ENCODE measurements at places on chromosomes 3 and 15.
A peak's percentile ranks its signal among the peaks of the same experiment; 100 is the strongest.

- peak; percentile 31 for DNase-seq
These were observed 49.0 kb downstream of the MEF2A start for GRCh38 chr15:99614749-99615288.

DNA sequence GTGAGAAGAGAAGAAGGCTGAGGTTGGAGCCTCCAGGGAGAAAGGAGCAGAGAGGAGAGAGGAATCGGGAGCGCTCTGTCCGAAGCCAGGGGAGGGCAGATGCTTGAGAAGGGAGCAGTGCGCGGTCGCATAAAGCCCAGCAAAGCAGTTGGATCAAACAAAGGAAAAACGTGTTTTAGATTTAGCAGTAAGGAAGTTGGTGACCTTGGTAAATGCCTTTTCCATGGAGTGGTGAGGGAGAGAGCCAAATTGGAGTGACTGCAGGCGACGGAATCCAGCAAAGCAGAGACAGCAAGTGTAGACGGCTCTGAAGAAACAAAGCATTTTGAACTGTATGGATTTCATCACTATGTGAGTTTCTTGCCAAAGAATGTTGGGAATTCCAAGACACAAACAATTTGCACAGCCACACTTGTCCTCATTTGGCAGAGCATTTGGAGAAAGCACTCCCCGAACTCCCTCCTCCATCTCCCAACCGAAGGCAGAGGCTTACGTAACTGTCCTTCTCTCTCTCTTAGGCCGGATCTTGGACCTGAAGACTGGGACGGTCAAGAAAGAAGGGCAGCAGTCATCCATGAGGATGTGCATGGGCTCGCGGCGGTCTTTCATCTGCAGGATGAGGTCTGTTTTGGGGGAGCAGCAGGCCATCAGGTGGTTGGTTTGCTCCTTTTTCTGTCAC, 103.6 kb downstream of the ARNT2 start:
- DNase-seq, result peak; percentile 5

GRCh38 chr3:188180114-188180513, 26.2 kb downstream of the LPP start:
- no peak for DNase-seq

GRCh38 chr3:115922681-115923347, 299.5 kb downstream of the GAP43 start:
- DNase-seq, result peak; percentile 44

DNA sequence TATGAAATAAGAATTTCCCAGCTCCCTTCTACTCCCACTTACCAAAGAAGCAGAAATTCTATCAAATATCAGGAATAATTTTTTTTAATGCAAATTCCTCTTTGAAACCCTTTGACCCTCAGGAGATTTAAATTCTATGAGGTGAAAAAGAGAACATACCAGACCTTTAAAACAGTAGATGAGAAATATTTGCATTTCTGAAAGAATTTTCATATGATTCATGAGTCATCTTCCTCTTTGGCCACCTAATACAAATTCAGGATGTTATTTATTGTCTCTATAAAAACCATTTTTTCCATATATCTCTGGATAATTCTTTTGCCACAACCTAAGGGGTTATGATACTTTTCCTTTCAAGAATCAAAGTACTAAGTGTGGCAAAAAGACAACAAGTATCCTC, 67.3 kb upstream of the ST3GAL6 start:
- DNase-seq, result no peak

DNA sequence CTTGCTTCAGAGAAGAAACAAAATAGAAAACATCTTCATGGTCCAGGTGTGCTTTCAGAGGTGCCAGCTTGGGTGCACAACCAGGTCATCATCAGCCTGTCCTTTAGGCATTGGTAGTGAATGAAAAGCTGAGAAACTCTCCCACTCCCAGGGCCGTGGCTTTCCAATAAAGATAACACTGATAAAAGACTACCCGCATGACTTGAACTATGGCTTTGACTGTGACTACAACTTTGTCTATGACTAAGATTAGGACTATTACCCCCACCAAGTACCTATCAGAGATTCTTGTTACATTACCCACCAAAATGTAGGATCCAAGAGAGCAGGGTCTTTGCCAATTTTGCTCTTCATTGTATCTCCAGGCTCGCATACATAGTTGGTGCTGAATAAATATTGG, 115.2 kb downstream of the EDEM1 start:
- DNase-seq, result no peak

DNA sequence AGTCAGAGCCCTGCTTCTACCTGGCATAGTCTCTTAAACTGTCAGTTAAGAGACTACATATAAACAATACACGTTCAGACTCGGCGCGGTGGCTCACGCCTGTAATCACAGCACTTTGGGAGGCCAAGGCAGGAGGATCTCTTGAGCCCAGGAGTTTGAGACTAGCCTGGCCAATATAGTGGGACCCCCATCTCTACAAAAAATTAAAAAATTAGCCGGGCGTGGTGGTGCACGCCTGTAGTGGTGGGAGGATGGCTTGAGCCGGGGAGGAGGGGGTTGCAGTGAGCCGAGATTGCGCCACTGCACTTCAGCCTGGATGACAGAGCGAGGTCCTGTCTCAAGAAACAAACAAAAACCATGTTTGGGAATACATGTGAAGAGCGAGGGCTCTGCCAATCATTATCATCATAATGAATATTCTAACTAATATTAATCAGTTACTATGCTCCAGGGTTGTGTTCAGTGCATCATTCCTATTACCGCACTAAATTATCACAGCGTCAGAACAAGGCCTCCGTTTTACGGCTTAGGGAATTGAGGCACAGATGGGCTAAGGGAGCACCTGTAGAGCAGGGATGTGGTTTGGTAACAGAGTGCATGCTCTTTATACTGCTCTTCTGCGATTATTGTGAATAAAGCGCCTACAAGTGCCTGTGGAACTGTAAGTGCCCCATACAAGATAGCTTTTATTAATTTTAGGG, 844 bp upstream of the UQCC5 start:
- no peak for DNase-seq

DNA sequence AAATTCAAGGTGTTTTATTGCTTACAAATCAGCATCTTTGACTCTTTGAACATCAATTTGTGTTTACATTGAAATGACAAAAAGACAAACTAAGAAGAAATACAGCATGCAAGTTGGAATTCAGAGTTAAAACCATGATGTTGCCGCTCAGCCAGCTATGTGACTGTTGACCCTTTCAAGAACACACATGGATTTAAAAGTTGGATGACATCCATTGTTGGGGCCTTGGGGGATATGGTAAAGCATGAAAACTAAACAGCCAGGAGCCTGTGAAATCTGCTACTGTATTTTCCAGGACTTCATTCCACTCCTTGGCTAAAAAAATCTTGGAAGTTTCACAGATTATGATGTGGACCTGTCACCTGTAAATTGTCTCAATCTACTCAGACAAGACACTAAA, 4.6 kb downstream of the P2RY1 start:
- no peak for DNase-seq

GRCh38 chr15:66105286-66106265, 148.0 kb downstream of the MEGF11 start:
- DNase-seq, result no peak

DNA sequence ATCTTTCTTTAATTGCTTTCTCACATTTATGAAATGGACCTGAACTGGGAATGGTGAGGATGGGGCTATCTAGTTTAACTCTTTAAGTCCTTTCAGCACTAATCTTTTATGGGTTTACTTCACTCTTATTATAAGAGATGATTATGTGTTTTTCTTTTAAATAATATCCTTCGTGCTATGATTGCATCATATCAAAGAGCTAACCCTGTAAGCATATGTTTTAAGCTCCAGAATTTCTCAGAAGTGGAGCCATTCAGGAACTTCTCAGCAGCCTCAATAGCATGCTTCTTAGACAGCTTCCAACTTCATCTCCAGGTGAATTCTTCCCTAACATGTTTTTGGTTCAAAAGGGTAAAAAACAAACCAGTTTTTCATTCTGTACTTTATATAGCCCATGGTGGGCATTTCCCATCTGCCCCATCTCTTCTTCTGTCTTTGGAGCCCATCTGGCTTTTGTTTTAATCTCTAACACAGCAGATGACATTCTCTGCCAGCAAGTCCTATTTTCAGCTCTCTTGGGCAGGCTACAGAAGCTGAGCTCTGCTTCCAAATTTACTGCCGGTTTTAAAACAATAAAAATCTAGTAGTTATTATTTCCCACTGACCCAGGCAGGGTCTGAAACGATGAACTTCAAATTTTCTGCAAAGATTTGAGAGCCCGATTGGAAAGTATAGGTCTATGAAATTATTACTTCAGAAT, 26.8 kb upstream of the IL1RAP start:
- no peak for DNase-seq

GRCh38 chr3:51940648-51941462, 849 bp downstream of the RRP9 start:
- peak; percentile 23 for DNase-seq

DNA sequence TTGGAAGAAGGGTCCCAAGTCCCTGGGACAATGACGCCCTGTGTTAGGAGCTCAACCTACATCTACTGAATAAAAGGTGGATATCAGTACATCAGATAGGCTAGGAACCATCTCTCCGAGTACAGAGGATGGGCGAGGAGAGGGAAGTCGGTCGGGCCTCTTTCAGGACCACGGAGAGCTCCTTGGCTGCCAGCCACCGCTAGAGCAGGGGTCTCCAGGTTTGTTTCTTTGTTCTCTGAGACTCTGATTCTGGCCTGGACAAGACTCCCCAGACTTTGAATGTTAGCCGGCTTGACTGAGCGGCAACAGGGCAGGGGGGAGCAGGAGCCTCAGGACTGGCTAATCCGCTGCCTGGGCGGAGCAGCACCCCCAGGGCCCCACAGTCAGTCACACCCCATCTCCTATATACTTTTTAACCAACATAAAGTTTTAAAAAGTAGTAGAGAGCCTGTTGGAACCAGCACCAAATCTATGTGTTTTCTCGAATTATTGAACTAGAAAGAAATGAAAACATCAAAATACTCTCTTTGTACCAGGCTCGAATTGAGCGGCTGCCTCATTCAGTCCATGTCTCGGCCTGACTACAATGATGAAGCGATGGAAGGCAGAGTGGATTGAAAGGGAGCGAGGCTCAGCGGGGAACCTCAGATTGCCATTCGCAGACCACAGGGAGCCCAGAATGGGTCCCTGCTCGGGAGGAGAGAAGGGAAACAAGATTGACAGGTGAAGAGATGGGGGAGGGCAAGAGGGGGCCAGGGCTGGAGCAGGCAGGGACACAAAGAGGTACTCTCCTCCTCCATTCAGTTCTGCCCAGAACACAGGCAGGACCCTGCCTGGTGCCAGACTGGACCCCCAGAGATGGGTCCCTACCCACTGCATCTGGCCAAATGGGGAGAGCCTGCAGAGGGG, 131.6 kb downstream of the TPRA1 start:
- no peak for DNase-seq

GRCh38 chr3:197355713-197356112, 57.3 kb upstream of the DLG1 start:
- no peak for DNase-seq

- no peak for DNase-seq
These were observed 311.4 kb downstream of the PDCD6IP start for GRCh38 chr3:34109846-34110245.

DNA sequence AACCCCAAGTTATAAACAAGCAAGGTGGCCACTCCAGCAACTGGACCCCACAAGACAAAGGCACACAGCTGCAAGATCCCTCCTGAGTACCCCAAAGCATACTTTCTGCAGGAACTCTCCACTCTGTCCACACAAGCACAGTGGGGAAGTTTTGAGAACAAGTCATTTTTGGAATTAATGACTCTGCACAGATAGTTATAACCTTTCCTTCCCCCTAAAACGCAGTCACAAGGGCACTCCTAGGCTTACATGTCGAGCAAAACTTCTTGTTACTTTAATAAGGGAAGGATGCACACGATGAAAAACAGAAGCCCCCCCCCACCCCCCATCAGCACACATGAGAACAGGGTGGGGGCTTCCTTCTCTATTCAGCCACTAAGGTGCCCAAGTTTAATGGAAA, 1.2 kb downstream of the STIMATE start:
- no peak for DNase-seq

DNA sequence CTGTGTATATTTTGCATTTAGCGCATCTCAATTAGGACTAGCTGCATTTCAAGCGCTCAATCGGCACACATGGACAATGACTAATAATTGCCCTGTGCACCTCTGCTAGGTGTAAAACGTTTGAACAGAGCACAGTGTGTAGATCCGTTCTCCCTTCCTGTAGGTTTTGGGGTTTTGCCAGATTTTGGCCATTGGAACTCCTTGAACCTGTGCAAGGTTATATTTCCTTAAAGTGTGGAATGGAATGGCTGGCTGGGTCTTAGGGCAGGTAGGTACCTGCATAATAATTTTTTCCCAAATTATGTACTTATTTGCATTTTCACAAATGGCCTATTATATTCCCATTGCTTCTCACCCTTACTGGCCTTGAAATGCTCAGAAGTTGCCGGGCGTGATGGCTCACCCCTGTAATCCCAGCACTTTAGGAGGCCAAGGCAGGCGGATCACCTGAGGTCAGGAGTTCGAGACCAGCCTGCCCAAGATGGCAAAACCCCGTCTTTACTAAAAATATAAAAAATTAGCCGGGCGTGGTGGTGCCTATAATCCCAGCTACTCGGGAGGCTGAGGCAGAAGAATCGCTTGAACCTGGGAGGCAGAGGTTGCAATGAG, 777 bp downstream of the RNU5B-1 start:
- DNase-seq, result no peak

DNA sequence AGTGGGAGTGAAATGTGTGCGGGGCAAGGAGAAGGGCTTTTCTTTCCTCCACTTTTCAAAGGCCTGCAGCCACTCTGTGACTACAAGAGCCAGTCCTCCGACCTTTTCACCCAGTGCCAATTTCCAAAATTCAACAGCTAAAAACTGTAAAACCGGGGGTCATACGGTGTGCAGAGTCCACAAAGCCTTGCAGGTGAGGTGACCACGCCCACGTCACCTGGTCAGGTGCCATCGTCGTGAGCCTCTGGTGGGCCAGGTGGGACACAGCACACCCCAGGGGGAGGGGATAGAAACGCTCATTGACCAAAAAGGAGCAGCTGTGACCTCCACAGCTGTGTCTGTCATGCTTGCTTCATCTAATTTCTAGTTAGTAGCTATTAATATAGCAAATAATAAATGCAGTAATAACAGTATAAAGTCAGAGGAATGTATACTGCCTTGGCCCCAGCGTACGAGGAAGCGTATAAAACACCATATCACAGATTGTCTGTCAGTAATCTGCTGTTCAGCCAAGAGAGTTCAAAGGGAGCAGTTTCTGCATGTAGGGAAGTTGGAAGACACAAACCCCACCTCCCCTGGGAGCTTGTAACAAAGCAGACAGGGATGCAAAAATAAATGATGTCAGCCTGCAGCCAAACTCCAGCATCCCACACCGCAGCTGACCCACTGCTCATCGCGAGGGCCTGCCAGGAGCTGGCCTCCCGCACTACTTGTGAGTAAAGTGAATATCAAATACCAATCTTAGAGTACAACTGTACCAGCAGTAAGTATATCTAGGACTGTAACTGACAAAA, 86.7 kb downstream of the VGLL4 start:
- no peak for DNase-seq

Data from epithelial cell of esophagus (primary cell).